ENCODE measurements at places on chromosomes 4 and X.

DNA sequence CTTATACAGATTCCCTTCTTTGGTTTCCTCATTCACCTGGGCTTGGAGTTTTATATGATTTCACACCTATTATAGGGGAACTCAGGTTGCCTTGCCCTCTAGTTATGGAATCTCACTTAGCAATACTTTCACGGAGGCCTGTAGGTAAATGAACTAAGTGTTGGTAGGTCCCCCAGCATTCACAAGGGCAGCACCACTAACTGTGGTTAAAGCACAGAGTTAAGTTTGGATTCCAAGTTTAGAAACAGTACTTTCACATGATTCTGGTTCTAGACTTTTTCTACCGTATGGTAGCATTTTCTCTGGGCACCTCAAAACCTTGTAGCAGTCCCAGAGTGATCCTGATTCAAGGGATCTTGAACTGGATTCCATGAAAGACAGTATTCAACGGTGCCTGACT, 46.4 kb downstream of the SH2D1A start:
- DNase-seq, result no peak

GRCh38 chr4:77451530-77451929, 154.1 kb upstream of the CXCL13 start:
- DNase-seq, result no peak

DNA sequence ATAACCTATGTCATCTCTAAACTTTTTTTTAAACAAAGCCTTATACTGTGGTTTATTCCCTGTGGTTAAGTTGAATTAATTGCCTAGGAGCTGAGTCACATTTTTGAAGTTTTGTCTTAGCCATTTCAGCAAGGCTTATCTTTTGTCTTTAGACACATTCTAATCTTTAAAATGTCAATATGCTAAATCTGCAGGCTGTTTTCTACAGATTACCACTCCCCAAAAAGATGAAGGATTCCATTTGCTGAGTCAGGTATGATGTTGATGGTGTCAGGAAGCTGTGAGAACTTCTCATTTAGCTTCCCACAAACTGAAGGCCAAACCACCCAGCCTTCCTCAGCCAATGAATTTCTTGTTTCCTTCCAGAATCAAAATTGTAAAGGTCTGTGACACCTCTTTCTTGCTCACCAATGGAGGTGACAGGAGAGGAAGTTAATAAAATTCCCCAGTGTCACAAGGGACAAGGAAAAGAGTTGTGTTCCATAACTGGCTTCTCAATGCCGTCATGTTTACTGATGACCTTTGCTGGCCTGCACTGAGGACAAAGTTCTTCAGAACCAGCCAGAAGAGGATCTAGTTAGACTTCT, 3.7 kb upstream of the CXCL6 start:
- DNase-seq, result no peak

DNA sequence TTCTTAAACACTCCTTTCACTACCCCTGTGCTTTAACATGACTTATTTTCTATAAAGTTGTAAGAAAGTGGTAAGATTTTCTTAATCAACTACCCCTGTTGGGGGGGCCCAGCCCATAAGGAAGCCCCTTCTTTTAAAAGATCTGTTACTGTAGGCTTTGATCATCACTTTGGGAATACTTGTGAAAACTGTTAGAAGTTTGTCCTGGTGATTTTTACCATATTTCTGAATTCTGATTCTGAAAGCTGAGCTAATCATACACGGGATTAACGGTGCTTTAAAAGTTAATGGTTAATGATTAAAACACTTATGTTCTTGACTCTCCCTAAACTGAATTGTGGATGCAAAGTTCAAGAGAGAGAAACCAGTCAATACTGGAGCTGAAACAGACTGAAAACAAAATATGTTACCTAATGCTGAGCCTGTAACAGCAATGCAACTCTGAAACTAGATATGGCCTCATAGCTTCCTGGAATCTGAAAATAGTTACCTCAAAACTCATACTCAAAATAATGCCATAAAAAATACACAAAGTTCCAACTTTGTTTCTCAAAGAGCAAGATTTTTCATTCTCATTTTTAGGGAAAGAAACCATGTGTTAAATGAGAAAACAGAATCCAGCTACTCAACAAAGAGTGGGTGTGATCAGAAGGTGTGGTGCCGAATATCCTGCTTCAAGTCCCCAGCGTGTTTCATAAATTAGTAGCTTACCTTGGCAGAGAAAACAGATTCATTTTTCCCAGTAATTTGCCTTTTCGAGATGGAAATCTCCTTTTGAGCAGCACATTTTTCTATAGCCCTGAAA, 31.6 kb downstream of the ADH7 start:
- no peak for DNase-seq

DNA sequence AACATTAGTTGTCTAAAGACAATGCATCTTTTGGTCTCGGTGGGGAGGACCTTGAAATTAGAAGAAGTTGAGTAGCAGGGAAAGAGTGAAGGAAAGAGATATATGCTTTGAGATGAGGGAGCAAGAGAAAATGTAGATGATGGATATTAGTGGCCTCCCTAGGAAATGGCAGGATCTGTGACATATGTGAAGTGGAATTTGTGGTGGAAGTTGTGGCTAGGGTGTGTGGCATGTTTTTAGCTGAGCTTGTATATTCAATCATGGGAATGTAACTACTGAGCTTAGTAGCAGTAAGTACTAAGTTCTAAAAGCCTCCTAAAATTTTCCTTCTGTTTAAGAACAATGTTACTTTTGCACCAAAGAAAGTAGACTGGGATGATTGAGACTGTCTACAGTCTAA, 382.8 kb upstream of the CTSO start:
- no peak for DNase-seq

- DNase-seq, result peak; percentile 93
Measured at GRCh38 chr4:171203425-171203824, 609.8 kb upstream of the GALNTL6 start.
